ENCODE measurements at places on chromosomes 1 and 21.
A peak's percentile ranks its signal among the peaks of the same experiment; 100 is the strongest.

GRCh38 chr1:204420039-204421004 is 8.7 kb upstream of the PPP1R15B start:
- DNase-seq = no peak

DNA sequence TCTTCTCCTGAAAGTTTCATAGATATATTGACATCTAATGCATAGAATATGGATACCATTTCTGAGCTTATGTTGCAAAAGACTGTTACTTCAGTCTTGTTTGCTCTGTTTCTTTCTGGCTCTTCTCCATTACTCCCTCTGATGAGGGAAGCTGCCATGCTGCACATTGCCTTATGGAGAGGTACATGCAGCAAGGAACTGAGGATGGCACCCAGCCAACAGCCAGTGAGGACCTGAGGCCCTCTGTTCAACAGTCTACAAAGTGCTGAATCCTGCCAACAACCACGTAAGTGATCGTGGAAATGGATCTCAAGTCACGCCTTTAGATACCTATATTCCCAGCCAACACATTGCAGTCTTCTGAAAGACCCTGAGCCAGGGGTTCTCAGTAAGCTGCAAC is 66.6 kb upstream of the ADAMTS5 start:
- no peak for DNase-seq

DNA sequence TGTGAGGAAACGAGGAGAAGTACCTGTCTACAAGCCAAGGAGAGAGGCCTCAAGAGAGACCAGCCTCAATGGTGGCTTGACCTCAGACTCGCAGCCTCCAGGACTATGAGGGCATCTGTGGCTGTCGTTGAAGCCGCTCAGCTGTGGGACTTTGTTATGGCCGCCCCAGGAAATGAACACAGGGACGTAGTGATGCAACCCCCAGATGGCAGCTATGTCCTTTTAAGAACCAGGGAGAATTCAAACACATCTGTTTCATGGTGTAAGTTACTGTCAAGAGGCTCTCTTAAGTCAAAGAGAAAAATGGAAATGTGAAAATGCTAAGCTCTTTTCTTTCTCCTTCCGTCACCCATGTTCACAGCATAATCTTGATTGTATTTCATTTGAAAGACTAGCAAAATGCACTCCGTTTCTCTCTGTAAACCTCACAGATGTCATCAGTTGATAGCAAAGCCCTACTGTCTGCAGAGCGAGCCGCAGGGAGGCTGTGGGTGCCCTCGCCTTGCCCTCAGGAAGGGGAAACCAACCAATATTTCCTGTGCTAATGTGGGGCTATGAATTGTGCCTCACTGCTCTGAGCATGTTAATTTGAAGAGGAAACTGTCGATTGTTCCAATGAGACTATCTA is 21.3 kb downstream of the UBASH3A start:
- DNase-seq = no peak

GRCh38 chr21:16079830-16080229 is 350.0 kb downstream of the USP25 start:
- DNase-seq = no peak

GRCh38 chr1:16905110-16905867 is 9.5 kb downstream of the RNU1-2 start:
- peak; percentile 93 for DNase-seq

GRCh38 chr1:174074757-174075156 is 52.6 kb upstream of the RC3H1 start:
- no peak for DNase-seq

DNA sequence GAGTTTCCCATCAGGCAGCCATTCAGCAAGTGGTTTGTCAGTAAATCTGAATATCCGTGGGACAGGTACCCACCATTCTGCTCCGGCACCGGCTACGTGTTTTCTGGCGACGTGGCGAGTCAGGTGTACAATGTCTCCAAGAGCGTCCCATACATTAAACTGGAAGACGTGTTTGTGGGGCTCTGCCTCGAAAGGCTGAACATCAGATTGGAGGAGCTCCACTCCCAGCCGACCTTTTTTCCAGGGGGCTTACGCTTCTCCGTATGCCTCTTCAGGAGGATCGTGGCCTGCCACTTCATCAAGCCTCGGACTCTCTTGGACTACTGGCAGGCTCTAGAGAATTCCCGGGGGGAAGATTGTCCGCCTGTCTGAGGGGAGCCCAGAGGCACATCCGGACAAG is 48.4 kb downstream of the B3GALT5 start:
- no peak for DNase-seq

GRCh38 chr1:199124351-199124750 is 485.5 kb downstream of the PTPRC start:
- no peak for DNase-seq

DNA sequence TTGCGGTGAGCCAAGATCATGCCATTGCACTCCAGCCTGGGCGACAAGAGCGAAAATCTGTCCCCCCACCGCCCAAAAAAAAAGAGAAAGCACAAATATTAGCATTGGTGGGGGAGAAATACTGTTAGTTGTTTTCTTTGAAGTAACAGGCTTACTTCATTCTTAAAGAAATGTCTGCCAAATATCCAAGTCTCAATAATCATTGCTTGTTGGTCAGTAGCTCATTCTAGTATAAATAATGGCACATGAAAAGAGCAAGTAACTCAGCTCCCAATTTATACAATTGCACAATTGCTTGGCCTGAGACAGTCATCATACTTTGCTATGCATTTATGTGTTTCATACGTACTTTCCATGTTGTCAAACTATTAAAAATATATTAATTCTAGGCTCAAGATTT is 499.2 kb upstream of the PLXNA2 start:
- no peak for DNase-seq
